ENCODE measurements at places on chromosomes 1 and 21. TPM values are rescaled to one million over a fixed set of nuclear protein-coding genes. Genes with fewer than 3 reads are reported as not detected.

DNA sequence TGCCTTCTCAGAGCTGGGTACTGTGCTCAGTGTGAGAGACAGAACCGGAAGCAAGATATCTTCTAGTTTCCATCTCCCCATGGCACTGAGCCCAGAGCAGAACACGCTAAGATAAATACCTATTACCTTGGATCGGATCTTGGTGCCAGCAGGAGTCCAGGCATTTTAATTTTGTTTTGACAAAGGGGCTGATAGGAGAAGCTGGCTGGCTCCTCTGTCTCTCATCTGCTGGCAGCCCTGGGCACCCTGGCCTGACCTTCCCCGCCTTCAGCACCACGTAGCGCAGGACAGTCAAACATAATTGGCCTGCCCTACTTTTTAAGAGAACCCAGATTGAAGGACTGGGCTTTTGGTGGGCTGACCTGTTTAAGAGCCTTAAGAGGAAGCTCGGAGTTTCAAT lies 160.7 kb upstream of the KLHDC7A start:
- H3K27ac ChIP-seq: no peak overlapping the region
- no peaks in the 10 kb centered on the region for H3K27me3 ChIP-seq
- H3K4me3 ChIP-seq: no peak overlapping the region

DNA sequence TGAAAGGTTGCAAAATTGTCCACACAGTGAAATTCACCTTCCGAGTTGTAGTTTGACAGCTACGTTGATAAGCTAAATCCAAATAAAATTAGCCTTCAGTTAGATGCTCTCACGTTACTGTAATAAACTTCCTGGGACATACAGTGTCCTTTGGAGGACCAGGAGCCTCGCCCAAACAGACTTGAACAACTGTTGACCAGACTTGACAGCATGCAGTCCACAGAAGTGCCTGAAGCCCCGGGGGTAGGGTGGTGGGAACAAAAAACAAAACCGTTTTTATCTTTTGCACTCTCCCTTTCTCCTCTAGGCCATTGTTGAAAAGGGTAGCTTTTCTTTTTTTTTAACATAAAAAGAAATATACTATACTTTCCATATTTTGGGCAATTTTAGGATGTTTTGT lies 172.8 kb upstream of the SAMSN1 start:
- no peaks in the 10 kb centered on the region for H3K4me1 ChIP-seq
- no peak overlapping the region for H3K27ac ChIP-seq
- H3K4me3 ChIP-seq: no peak overlapping the region

DNA sequence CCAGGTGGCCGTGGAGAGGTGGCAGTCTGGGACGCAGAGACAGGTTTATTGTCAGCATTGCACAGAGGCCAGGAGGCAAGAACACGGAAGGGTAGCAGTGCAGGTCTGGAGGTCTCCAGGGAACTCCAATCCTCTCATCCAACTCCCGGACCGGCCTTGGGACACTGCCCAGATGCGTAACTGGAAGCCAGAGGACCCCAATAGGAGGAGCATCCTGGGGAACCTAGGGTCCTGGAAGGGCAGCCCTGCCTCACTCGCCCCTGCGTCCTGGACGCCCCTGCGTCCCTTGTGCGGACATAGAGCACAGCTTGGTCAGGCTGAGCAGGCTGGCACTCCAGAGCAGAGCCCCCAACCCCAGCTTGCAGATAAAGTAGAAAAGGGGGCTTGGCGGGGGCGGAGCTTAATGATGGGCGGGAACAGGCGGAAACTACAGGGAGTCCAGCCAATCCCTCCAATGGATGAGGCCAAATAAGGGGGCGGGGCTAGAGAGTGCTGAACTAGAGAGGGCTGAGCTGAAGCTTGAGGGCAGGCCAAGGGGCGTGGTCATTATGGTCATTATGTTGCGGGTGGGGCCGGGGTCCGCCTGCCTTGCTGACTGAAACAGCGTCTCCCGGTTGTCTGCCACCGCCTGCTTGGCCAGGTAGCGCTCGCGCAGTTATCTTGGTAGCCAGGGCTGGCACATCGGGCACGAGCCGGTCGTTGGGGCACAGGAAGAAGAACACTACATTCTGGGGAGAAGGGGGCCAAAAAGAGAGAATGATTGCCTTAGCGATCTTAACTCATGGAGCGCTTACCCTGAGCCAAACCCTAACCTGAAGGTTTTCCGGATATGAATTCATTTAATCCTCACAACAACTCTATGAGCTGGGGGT lies 3.7 kb upstream of the ARHGEF19 start:
- peak overlapping the region; percentile 58 for H3K4me3 ChIP-seq
- peak; percentile 28 for DNase-seq

- peak overlapping the region; percentile 47 for H3K4me3 ChIP-seq
- no peaks in the 10 kb centered on the region for H3K36me3 ChIP-seq
- DNase-seq: no peak
- no peaks in the 10 kb centered on the region for H3K27me3 ChIP-seq
- peak overlapping the region; percentile 74 for H3K27ac ChIP-seq
These were observed 4.6 kb downstream of the FCRLB start for GRCh38 chr1:161725908-161726472.

DNA sequence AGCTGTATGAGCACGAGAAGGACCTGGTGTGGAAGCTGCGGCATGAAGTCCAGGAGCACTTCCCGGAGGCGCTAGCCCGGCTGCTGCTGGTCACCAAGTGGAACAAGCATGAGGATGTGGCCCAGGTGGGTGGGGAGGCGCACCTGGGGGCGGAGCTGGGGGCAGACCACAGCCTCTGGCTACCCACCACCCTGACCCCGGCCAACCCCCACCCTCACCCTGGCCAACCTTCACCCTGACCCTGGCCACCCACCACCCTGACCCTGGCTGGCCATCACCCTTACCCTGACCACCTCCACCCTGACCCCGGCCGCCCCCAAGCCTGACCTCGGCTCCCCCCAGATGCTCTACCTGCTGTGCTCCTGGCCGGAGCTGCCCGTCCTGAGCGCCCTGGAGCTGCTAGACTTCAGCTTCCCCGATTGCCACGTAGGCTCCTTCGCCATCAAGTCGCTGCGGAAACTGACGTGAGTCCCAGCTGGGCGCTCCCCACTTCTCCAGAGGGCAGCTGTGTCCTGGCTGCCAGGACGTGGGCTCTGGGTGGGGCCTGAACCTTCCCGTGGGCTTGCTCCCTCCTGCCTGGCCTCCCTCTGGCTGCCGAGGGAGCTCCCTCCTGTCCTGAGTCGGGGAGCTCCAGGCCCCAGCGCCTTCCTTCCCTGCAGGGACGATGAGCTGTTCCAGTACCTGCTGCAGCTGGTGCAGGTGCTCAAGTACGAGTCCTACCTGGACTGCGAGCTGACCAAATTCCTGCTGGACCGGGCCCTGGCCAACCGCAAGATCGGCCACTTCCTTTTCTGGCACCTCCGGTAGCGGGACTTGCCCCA lies 69.5 kb downstream of the PIK3CD start:
- H3K27ac ChIP-seq: no peak overlapping the region
- H3K27me3 ChIP-seq: no peaks in the 10 kb centered on the region
- DNase-seq: no peak
- H3K36me3 ChIP-seq: peaks cover 24% of the 10 kb centered on the region
- H3K4me1 ChIP-seq: peaks cover 14% of the 10 kb centered on the region

DNA sequence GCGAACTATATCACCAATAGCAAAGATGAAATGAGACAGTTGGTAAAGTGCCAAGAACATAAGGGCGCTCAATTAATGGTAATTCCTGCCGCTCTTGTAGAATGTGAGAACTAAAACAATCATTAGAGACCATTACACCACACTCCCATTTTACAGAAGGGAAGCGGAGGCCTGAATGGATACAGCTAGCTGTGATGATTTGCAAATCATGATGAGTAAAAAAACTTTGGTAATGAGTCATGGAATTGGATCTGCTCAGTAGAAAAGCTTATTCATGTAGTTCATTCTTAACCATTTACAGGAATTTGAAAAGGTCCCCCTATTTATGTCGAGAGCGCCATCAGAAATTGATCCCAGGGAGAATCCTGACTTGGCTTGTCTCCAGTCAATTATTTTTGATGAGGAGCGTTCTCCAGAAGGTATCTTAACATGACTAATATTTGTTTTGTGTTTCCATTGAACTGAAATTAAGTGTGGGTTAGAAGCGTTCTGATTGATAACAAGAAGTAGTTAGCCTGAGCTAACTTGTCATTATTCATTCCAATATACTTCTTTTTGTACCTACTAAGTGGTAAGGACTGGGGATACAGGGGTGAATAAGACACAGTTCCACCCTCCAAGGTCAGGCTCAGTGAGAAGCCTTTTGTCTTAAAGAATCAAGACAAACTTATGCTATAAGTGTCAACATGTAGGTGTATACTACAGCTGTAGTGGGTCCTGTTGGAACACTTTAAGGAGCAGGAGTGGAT lies 812 bp downstream of the TTC4 start:
- no peak for DNase-seq
- peak overlapping the region; percentile 89 for H3K4me3 ChIP-seq
- H3K27me3 ChIP-seq: no peaks in the 10 kb centered on the region
- no peaks in the 10 kb centered on the region for H3K36me3 ChIP-seq

CDKN2C gene
- total RNA-seq: 11.6 TPM

TCHHL1 gene
- total RNA-seq: not detected

DNA sequence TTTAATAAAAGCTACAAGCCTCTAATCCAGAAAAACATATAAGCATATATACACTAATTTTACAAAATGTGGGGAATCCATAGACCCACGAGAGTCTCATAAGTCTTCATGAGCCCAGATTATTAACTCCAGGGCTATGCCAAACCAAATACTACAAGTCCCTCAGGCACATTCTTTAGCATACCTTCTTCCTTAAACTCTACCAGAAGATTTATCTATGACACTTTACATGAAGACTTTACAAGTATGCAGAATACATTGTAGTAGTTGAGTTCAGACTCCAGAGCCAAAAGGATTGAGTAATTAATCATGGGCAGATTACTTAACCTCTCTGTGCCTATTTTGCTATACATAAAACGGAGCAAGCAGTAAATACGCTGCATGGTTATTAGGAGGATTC lies 793.7 kb upstream of the ADGRL2 start:
- H3K36me3 ChIP-seq: no peaks in the 10 kb centered on the region
- DNase-seq: no peak
- H3K4me1 ChIP-seq: no peaks in the 10 kb centered on the region
- H3K27ac ChIP-seq: no peak overlapping the region
- no peaks in the 10 kb centered on the region for H3K27me3 ChIP-seq
